ENCODE measurements at places on chromosomes 4 and X.

- peak; percentile 19 for DNase-seq
These were observed 1.4 kb downstream of the AMMECR1 start for GRCh38 chrX:110316351-110317060.

DNA sequence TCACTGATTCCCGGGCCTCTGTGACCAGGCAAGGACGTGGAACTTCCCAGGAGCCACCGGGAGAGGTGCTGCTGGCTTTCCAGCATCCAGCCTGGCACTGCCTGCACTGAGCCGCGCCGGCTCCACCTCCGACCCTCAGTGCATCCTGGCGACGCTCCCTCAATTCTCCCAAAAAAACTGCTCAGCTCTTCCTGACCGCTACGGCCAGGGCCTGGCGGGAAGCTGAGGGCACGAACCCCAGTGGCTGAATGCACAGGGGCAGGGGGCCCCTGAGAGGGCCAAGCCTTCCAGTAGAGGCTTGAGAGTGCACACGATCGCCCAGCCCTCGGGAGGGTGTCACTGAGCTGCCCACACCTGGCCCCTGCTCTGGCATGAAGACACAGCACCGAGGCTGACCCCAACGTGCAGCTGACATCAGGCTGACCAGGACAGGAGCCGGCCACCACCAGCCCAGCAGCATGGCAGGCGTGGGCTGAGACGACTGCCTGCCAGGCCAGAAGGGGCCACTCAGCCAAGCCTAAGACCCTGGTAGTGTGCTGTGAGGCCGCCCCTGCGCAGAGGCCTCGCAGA lies 6.9 kb downstream of the CTBP1 start:
- DNase-seq = no peak

GRCh38 chr4:10347815-10348214 lies 109.4 kb downstream of the ZNF518B start:
- DNase-seq = no peak

GRCh38 chrX:41808047-41808446 lies 84.1 kb downstream of the GPR82 start:
- DNase-seq = no peak

DNA sequence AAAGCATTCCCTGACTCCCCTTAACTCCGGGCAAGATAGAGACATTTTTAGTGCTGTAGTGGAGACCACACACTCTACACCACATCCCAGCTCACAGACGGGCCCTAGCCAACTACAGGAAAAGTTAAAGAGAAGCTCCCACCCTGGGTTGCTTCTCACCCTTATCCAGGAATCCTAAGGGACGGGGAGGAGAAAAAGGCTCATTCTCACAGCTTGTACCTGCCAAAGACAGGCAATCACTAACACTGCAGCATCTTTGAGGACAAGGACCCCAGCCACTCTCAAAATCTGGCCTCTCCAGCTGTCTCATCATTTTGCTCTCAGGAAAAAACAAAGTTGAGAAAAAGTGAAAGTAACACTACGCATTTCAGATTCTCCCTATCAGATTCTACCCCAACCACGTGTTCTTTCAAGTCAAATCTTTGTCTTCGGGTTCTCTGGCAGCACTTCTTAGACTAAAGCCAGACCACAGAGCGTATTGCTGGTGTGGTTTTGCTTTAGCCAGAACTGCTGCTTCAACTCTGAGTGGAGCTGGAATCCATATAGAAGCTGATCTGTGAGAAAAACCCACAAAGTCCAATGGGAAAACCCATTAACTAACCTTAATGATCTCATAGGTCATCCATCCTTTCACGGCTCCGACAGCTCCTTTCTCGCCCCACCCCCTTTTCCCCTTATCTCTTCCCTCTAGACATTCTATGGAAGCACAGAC lies 605.9 kb upstream of the DIPK2B start:
- no peak for DNase-seq

DNA sequence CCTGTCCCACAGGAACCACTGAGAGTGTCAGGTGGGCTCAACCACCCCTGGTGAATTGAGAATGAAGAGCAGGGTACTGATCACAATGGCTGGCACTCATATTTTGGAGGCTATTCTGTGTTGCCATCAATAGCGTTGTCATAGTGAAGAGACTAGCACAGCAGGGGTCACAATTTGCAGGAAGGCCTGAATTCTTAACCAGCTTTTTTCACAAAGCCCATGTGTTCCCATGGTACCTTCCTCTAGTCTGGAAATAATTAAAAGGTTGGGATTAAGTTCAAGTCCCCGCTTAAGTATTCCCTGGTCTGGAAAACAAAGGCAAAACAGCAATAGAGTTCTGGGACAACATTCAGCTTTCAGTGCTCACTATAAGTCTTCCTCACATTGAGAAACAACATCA lies 1051.7 kb downstream of the C4orf33 start:
- peak; percentile 58 for DNase-seq

DNA sequence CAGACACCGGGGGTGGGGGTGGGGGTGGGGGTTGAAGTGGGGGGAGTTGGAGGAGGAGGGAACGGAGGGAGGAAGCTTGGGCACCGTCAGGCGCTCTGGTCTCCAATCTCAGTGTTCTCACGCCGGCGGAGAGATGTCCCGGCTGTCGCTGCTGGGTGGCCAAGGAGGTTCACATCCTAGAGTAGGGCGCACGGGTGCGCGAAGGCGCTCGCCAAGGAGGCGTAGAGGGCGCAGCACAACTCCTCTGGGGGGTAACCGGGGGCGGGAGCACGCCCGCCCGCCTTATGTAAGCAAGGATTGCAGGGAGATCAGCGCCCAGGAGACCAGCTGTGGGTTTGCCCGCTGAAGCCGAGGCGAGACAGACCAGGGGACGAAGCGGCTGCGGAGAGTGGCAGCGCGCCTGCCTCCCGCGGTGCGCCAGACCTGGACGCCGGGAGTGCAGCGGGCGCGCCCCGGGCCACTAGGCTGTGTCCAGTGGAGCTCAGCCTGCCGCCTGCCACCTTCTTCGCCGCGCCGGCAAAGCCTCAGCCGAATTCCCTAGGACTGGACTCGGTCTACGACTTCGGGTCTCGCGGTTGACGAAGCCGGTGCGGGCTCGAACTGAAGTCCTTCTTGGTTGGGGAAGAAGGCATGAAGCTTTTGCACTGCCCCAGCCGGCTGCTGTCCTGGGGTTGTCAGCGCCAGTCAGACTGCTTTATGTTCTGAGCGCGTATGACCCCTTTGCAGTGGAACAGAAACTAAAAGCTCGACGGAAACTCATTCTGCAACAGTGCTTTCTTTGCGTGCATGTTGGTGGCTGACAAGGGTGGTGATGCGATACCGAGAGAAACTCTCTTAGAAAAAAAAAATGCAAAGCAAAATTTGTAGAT lies 707 bp upstream of the UNC5C start:
- peak; percentile 87 for DNase-seq

DNA sequence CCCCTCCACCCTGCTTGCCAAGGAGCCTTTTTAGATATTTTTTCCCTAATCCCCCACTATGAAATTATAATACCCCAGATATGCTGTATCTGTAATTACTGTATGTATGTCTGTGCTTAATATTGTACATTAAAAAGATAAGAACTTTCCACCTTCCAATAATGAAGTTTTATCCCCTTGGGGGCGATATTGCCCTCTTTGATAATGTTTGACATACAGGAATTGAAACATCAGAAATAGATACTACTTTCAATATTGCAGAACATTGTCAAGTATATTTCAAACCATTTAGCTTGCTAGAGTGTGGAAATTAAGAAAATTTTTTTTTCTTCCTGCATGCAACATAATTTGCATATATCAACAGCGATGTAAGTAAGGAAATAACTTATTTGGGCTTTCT lies 58.9 kb downstream of the NAF1 start:
- DNase-seq = no peak

GRCh38 chr4:106691749-106692148 lies 323.2 kb upstream of the GIMD1 start:
- DNase-seq = no peak

DNA sequence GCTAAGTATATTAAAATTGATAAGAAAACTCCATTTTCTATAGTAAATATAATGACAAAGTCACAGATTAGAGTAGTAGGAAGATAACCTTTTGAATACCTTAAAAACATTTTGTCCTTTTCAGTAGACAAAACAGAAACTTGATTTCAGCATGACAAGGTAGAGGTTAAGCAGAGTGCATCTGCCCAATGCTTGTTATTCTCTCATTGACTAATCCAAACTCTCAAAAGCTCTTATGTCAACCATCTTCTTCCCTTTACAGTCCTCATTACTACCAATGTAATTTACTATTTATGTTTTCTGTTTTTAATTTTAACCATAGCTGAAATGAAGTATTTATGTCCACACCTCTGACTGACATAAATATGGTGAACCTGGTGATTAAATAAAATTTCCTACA lies 11.1 kb downstream of the NIPAL1 start:
- no peak for DNase-seq

- DNase-seq = no peak
These were observed 1160.0 kb downstream of the ADGRL3 start for GRCh38 chr4:62360156-62360545.

DNA sequence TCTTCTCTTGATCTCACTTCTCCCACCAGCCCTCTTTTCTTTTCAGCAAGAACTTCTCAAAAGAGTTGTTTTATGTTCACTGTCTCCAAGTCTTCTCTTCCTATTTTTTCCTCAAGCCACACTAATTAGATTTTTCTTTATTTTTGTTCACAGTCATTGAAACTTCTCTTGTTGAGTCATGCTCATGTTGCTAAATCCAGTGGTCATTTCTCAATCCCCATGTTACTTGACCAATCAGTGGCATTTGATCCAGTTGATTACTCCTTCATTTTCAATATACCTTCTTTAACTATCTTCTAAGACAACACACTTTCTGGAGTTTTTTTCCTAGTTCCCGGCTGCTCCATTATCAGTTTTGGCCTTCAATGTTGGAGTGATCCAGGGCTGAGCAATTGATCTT lies 103.1 kb upstream of the LSM6 start:
- DNase-seq = no peak

DNA sequence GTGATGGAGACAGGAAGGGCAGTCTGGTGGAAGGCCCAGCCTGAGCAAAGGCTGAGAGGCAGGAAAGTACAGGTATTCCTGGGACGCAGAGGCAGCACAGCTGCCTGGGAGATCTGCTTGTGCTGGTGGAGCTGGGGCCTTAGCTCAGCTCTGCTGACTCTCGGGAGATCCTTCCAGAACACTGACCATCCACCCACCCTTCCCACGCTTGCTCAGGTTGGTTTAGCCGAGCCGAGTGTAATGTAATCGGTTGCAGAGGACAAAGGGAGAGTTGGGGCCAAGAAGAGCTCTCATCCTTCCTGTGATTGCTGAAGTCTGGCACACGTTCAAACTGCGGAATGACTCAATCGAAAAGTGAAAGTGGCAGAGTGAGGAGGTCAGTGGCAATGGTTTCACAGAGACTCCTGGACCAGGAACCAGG lies 43.1 kb upstream of the GPR78 start:
- no peak for DNase-seq

DNA sequence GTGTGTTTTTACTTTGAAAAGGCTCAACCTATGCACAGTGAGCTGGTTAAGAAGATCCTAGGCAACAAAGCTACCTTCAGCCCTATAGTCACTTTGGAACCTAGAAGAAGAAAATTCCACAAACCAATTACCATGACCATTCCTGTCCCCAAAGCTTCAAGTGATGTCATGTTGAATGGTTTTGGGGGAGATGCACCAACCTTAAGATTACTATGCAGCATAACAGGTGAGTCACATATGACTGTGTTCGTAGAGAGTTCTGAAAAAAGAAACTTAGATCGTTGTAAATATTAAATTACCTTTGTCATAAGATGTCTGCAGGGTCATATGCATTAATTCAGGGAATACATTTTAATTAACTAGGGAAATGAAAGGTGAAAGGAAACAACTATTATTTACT lies 287.1 kb downstream of the ANK2 start:
- DNase-seq = no peak

DNA sequence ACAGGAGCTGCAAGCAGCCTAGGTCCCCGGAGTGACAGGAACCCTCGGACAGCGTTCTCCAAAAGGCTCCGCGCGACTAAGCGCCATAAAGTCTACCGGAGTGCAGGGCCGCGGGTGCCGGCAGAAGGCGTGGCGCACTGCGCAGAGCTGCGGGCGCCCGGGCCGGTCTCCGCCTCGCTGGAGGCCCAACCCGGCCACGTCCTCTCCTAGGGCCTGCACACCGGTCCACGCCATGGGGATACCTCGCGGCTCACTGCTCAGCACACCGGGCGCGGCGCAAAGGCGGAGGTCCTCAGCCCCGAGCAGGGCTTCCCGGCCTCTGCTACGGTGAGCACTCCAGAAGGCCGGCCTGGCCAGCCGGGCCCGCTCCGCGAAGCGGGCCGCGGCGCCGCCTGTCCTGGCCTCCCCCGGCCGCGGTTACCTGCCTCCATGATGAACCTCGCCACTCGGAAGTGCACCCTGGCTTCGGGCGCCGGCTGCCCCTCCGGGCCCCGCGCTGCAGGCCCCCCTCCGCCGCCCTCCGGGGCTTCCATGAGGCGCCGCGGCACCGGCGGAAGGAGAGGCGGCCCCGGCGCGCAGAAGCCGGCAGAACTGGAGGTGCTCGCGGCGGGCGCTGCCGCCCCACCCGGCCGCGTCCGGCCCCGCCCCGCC lies at the start of gene CCNQ:
TSS of gene CCNQ (minus strand) at position 599 of the 651 bp plus-strand sequence. CDS start at position 533, 66 bp downstream.
- peak; percentile 12 for DNase-seq

DNA sequence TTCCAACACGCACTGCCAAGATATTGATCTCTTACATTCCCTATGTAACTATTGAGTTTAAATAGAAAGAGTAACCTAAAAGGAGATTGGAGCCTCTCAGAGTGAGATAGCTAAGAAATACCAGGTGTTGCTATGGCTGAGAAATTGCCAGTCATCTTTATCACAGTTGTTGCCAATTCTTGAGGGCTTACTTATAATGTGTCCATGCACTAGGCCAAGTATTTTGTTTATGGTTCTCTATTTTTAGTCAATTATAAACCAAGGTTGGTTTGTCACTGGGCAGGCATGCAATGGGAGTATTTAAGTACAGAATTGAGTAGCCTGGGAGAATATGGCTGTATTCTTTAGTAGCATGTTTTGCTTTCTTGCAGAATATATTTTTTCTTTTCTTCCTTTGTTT lies 201.6 kb downstream of the TEX13A start:
- no peak for DNase-seq

DNA sequence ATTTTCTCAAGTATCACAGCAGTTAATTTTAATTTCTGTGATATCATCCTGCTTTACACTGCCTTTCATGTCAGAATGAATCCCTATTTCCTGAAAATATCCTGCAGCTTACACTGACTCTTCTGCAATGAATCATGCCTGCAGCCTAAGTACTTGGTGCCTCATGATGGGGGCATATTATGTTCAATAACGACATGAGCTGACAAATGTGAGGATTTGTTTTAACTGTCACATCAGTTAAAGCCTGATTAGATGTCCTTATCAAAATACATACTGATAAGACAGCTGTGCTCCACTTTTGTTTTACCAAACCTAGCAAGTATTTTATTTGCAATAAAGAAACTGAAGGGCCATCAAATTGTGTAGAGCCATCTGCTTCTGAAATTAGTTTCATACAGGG lies 359.9 kb upstream of the AGA start:
- DNase-seq = no peak

GRCh38 chr4:52107745-52108144 lies 56.6 kb downstream of the SPATA18 start:
- DNase-seq = no peak

- no peak for DNase-seq
These were observed 460.4 kb upstream of the DIAPH2 start for GRCh38 chrX:96224279-96224678.

- no peak for DNase-seq
These were observed 192.2 kb downstream of the FGF13 start for GRCh38 chrX:138519296-138519695.

- no peak for DNase-seq
These were observed 277.9 kb downstream of the TRIML1 start for GRCh38 chr4:188417181-188417580.

Data from globus pallidus (tissue), 1 donor.